ENCODE measurements at places on chromosomes 4 and X.

- DNase-seq: no peak
Measured at GRCh38 chr4:71184195-71184781, 154.5 kb upstream of the SLC4A4 start.

GRCh38 chrX:9942086-9942485, 25.1 kb upstream of the CLDN34 start:
- DNase-seq: no peak

GRCh38 chrX:148204195-148204594, 223.1 kb downstream of the FMR1NB start:
- DNase-seq: no peak

GRCh38 chr4:81032771-81033684, 2.5 kb downstream of the BMP3 start:
- DNase-seq: no peak

DNA sequence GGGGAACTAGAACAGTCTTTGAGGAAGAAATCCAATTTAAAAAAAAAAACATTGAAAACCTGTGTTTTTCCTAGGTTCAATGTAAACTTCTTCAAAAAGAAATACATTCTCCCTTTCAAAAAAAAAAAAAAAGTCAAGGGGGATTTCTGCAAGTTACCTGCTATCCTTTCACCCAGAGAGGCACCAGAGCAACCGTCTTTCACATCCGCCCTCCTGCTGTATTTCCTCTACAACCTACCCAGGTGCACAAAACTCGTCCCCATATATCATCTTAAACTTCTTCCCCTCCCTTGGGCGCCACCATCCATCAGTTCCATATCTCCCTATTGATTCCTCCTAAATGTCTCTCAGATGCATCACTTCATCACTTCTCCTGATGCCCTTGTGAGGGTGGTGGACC, 74.5 kb downstream of the NR3C2 start:
- DNase-seq: no peak

DNA sequence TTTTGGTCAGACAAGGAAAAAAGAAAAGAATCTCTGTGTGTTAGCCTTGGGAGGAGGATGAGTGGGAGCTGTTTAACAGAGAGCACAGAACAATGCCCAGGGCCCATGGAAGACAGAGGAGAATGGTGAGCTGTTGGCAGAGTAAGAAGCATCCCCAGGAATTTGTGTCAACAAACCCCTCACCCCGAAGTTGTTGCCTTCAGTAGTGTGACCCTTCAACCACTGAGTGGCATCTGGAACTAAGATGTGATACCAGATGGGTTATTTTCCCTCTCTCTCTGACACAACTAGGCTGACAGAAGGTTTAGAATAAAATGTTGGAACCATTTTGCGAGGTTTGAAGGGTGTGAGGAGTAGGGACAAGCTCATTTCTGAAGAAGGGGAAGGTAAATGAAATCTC, 25.1 kb downstream of the IGSF1 start:
- DNase-seq: no peak

GRCh38 chr4:41424522-41424921, 113.4 kb upstream of the LIMCH1 start:
- no peak for DNase-seq

GRCh38 chrX:13427441-13428052, 107.7 kb upstream of the ATXN3L start:
- DNase-seq: no peak

- no peak for DNase-seq
Measured at GRCh38 chr4:35900286-35901243, 343.7 kb downstream of the ARAP2 start.

- DNase-seq: no peak
Measured at GRCh38 chrX:42739258-42739657, 38.7 kb downstream of the PPP1R2C start.

- DNase-seq: no peak
Measured at GRCh38 chr4:36445480-36445879, 164.1 kb downstream of the DTHD1 start.

All from activated T-helper 1 cell treated with Interleukin-2 at 50 U/mL for 16 hours (primary cell).